Heart left ventricle (tissue), 16 donors: ENCODE measurements at places on chromosomes 4 and X. TPM values are rescaled to one million over a fixed set of nuclear protein-coding genes. Genes with fewer than 3 reads are reported as not detected.

- H3K4me1 ChIP-seq: no peaks in the 10 kb centered on the region
- no peak for DNase-seq
- no peaks in the 10 kb centered on the region for H3K27me3 ChIP-seq
- H3K27ac ChIP-seq: no peak overlapping the region
Measured at GRCh38 chr4:18234108-18234507, 212.6 kb upstream of the LCORL start.

GRCh38 chr4:164815711-164816110 lies 61.3 kb upstream of the APELA start:
- no peak for DNase-seq
- no peak overlapping the region for H3K27ac ChIP-seq
- no peaks in the 10 kb centered on the region for H3K27me3 ChIP-seq

GRCh38 chr4:101192244-101192643 lies 155.1 kb downstream of the PPP3CA start:
- no peak overlapping the region for H3K4me3 ChIP-seq
- no peak for DNase-seq
- H3K4me1 ChIP-seq: peaks cover 19% of the 10 kb centered on the region
- peak overlapping the region; percentile 35 for H3K27ac ChIP-seq

Gene MBTPS2
- 10.1 TPM for polyA plus RNA-seq

GRCh38 chr4:84985952-84986351 lies 19.5 kb upstream of the WDFY3 start:
- no peaks in the 10 kb centered on the region for H3K36me3 ChIP-seq
- no peaks in the 10 kb centered on the region for H3K4me1 ChIP-seq
- H3K27me3 ChIP-seq: no peaks in the 10 kb centered on the region
- H3K27ac ChIP-seq: no peak overlapping the region
- H3K4me3 ChIP-seq: no peak overlapping the region

- peak overlapping the region; percentile 91 for H3K27ac ChIP-seq
- no peak for DNase-seq
- H3K4me1 ChIP-seq: peaks cover 10% of the 10 kb centered on the region
- H3K27me3 ChIP-seq: no peaks in the 10 kb centered on the region
Measured at GRCh38 chr4:118279920-118280432, 72.8 kb downstream of the PRSS12 start.

DNA sequence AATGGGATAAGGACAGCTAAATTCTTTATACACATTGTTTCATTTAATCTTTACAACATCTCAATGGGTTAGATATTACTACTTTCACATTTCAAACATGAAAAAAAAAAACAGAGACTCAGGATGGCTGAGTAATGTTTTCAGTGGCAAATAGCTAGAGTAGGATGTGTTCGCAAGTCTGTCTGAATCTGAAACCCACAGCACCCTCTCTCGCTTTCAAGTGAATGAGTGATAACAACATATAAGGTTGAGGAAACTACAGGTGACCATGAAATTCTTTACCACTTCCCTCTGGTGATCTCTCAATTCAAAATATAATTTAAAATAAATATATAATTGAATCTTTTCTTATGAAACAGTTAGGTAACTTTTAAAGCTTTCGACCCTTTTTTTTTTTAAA lies 162.6 kb downstream of the PRR32 start:
- DNase-seq: no peak
- H3K27me3 ChIP-seq: no peaks in the 10 kb centered on the region
- no peaks in the 10 kb centered on the region for H3K36me3 ChIP-seq
- H3K4me1 ChIP-seq: no peaks in the 10 kb centered on the region

- no peak overlapping the region for H3K27ac ChIP-seq
- H3K4me3 ChIP-seq: no peak overlapping the region
- no peaks in the 10 kb centered on the region for H3K36me3 ChIP-seq
- peaks cover 13% of the 10 kb centered on the region for H3K4me1 ChIP-seq
Measured at GRCh38 chrX:9519546-9520216, 54.8 kb downstream of the TBL1X start.

Gene ZCCHC18
- 0.51 TPM for polyA plus RNA-seq

- H3K27me3 ChIP-seq: no peaks in the 10 kb centered on the region
- H3K36me3 ChIP-seq: no peaks in the 10 kb centered on the region
- DNase-seq: no peak
- no peaks in the 10 kb centered on the region for H3K4me1 ChIP-seq
Measured at GRCh38 chr4:57989430-57989829, 879.2 kb upstream of the IGFBP7 start.

Gene GNRHR
- polyA plus RNA-seq: not detected

- H3K4me3 ChIP-seq: no peak overlapping the region
- no peaks in the 10 kb centered on the region for H3K27me3 ChIP-seq
- H3K27ac ChIP-seq: no peak overlapping the region
- DNase-seq: no peak
- H3K4me1 ChIP-seq: no peaks in the 10 kb centered on the region
- peaks cover 86% of the 10 kb centered on the region for H3K36me3 ChIP-seq
Measured at GRCh38 chr4:94214703-94215319, 7.1 kb downstream of the SMARCAD1 start.

DNA sequence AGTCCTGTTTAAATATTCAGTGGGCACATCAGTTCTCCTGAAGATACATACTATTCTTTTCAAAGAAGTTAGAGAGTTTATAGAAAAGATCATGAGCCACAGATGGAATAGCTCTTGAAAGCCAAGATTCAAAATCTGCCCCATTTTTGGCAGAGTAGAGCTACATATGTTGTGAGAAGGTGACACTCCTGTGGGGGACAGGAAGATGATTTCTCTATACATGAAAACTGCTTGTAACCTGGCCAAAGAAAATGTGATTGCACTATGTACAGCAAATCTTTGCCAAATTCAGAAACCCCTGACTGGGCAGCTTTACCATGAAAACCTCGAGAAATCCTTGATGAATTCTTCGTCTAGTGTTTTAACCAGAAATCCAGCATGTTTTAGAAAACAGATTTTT lies 44.9 kb downstream of the GPM6A start:
- H3K27ac ChIP-seq: no peak overlapping the region
- H3K27me3 ChIP-seq: no peaks in the 10 kb centered on the region
- H3K4me1 ChIP-seq: no peaks in the 10 kb centered on the region
- DNase-seq: no peak
- no peaks in the 10 kb centered on the region for H3K36me3 ChIP-seq

Gene PHOX2B
- not detected for polyA plus RNA-seq

Gene GSX2
- 0.04 TPM for polyA plus RNA-seq

Gene GYPE
- 0.35 TPM for polyA plus RNA-seq

Gene FGF16
- polyA plus RNA-seq: 0.06 TPM

DNA sequence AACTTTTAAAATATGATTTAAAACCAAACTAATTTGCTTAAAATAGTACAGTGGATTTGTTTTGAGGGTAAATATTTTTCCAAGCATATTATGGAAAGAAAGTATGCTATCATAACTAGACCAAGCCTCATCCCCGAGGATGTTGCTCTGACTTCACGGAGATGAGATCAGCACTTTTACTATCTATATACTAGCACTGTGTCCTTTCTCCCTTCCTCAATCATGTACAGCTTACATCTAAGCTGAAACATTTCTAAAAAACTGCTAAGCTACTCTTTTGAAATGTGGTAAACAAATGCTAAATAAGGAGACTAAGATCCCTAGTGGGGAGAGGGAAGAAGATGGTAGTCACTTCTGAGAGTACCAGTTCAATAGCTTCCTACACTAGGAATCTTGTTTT lies 23.8 kb downstream of the AMMECR1 start:
- H3K4me1 ChIP-seq: no peaks in the 10 kb centered on the region
- no peak overlapping the region for H3K27ac ChIP-seq
- no peak for DNase-seq
- H3K27me3 ChIP-seq: no peaks in the 10 kb centered on the region
- H3K4me3 ChIP-seq: no peak overlapping the region

- H3K4me1 ChIP-seq: no peaks in the 10 kb centered on the region
- no peak for DNase-seq
Measured at GRCh38 chr4:129515356-129515755, 419.4 kb downstream of the C4orf33 start.

Gene ADGRL3
- 1.8 TPM for polyA plus RNA-seq
